Activated CD8-positive, alpha-beta memory T cell treated with anti-CD3 and anti-CD28 coated beads, Interleukin-2, amount 10 ng/mL, durations not matched to agents 7 days and 5 days (primary cell): ENCODE measurements at places on chromosomes 16 and 17.
A peak's percentile ranks its signal among the peaks of the same experiment; 100 is the strongest.

GRCh38 chr17:57440522-57441269, 184.4 kb downstream of the MSI2 start:
- peak; percentile 80 for DNase-seq

- DNase-seq = no peak
Observed at GRCh38 chr17:28889996-28890395, 7.5 kb downstream of the FLOT2 start.

GRCh38 chr17:49210158-49211029, at the start of the genes ABI3 and GNGT2:
TSS of gene ABI3 (plus strand) at chr17:49210707. CDS start at chr17:49210725, 18 bp downstream.
TSS of gene GNGT2 (minus strand) at chr17:49210574. CDS start at chr17:49207422, 3,152 bp downstream.
- peak; percentile 87 for DNase-seq

DNA sequence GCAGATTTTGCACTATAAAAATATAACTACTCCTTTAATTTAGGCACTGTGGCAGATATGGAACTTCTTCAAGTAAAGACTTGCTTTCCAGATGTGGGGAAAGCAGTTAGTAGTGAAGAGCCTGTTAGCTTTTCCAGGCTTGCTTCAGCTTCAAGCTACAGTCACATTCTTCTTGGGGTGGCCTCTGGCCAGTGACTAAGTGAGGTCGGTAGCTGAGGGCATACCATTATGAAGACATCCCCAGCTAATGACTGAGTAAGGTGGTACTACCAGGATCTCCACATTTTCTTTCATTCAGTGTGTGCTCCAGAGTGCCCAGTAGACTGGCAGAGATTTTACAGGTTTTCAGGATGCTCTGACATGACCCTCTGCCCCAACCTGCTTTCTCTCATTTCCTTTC, 167.1 kb upstream of the KIF2B start:
- no peak for DNase-seq

- DNase-seq = no peak
Observed at GRCh38 chr16:78927766-78928165, 672.8 kb downstream of the MAF start.

GRCh38 chr16:17447101-17447569, 23.6 kb downstream of the XYLT1 start:
- DNase-seq = no peak

DNA sequence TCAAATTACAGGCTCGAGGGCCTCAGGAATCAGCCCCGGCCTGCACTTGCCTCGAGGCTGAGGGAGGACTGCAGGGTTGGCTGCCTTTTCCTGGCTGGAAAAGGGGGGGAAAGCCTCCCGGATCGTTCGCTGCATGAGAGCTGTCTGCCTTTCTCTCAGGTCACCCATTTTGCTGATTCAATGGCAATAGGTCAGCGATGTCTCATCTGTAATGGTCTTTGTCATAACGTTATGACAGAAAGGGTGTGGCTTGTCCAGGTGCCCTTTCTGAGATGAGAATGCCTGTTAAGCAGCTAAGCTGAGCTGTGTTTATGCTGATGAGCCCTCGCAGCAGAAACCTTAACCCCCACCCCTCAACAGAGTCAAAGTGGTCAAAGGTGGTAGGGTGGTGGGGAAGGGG, 81.8 kb downstream of the AKAP1 start:
- DNase-seq = no peak

DNA sequence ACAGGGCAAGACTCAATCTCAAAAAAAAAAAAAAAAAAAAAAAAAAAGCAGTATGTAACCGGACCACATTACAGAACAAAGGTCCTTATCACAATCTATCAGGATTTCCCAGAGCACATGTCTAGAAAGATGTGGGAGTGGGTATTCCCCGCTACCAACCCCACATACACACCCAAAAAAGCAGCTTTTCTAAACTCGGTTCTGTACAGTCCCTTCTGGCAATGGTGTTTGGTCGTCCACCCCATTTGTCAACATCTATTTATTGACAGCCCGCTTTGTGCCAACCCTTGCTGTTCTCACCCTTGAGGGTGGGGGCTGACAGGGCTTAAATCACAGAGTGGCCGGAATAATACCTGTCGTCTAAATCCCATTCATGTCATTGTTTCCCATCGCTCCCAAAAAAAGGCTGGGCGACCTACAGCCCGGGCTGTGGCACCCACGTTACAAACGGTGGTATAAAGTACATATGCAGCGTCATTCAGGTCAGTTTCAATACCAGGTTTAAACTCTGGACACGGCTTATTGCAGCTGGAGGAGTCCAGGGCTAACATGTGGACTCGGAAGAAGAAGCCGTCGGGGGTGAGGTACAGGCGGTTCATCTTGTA, 3.6 kb downstream of the C17orf58 start:
- no peak for DNase-seq

DNA sequence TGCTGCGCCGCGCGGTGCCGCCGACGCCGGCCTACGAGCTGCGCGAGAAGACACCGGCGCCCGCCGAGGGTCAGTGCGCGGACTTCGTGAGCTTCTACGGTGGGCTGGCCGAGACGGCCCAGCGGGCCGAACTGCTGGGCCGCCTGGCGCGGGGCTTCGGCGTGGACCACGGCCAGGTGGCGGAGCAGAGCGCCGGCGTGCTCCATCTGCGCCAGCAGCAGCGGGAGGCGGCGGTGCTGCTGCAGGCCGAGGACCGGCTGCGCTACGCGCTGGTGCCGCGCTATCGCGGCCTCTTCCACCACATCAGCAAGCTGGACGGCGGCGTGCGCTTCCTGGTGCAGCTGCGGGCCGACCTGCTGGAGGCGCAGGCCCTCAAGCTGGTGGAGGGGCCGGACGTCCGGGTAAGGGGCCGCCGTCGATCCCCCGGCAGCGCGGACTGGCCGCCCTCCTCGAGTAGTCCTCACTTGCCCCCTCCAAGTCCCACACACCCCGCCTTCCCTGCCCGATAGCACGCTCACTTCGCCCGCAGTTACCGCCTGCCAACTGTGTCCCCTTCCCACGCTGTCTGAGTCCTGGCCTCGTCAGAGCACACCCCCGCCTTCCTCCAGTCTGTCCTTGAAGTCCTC, 470 bp downstream of the MLYCD start:
- DNase-seq = peak; percentile 60

- no peak for DNase-seq
Observed at GRCh38 chr17:6160911-6161855, 91.0 kb downstream of the WSCD1 start.

DNA sequence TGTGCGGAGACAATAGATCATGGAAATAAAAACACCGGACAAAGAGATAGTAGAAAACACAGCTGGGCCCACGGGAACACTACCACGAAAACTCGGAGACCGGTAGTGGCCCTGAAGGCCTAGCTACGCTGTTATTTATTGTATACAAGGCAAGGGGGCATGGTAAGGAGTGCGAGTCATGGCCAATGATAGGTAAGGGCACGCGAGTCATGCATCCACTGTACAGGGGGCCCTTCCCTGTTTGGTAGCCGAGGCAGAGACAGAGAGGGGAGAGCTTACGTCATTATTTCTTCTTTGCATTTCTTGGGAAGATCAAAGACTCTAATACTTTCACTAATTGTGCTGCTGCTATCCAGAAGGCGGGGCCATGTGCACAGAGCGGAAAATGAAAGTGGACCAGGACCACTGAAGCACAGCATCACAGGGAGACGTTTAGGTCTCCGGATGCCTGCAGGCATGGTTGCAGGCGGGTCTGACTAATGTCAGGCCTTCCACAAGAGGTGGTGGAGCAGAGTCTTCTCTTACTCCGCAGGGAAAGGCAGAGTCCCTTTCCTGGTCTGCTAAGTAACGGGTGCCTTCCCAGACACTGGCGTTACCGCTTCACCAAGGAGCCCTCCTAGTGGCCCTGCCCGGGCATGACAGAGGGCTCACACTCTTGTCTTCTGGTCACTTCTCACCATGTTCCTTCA, 74.4 kb upstream of the ARL4D start:
- DNase-seq = no peak

DNA sequence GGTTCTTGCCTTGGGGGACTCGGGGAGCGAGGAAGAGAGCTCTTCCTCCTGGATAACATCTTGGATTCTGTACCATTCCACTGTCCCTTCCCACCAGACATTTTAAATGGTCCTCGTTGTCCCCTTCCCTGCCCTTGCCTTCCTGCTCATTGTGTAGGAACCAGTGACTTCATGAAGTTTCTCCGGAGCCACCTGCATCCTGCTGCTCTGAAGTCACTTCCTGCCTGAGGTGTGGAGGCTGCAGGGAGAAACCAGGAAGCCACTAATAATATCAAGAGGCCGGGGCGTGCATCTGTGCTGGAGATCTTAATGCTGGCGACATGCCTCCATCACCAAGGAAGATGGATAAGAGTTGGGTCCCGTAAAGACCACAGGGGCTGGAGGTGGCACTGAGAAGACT, 6.2 kb upstream of the SLC16A13 start:
- DNase-seq = peak; percentile 69

DNA sequence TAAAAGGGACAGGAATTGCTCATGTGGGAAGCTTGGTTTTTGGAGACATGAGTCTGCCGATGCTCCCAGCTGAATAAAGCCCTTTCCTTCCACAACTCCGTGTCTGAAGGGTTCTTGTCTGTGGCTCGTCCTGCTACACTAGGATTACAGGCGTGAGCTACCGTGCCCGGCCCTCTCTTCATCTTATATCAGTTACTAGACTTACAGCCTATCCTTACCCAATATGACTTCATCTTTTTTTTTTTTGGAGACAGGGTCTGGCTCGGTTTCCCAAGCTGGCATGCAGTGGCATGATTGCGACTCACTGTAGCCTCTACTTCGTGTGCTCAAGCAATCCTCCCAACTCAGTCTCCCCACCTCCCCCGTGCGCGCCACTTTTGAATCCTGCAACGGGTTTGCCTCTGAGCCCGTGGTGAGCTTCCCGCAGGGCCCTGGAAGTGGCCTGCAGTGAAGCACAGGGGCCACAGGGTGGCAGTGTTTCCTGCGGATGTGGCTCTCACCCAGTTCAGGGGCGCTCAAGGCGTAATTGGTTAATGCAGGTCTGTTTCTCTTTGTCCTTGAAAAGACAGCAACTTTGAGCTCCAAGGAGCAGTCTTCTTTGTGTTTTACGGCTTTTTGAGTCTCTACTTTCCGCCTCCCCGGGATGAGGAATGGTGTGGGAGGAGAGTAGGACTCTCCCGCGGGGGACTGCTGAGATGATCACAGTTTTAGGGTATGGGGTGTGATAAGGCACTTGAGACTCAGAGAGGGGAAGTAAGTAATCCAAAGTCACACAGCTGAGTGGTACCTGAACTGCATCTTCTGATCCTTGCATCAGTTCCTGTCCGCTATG, 22.7 kb upstream of the GPRC5B start:
- peak; percentile 77 for DNase-seq

- no peak for DNase-seq
Observed at GRCh38 chr17:20266806-20267458, 200.4 kb downstream of the LGALS9B start.
